ENCODE measurements at places on chromosomes 4 and X. TPM values are rescaled to one million over a fixed set of nuclear protein-coding genes. Genes with fewer than 3 reads are reported as not detected.

DNA sequence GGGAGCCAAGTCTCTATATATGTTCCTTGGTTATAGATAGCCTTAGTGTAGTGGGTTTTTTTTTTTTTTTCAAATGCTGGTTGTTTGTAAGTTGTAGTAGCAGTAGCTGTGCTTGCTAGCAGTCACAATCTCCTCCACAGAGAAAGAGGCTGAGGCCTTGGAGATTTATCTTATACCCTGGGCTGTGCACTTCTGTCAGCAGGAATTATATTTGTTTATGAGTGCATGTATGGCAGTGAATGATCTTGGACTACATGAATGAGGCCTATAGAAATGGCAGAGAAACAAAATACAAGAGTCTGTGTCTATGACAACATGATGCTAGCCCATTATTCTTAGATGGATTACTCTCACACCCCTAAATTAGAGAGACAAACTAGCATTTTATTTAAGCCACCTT lies 1674.2 kb upstream of the ADGRL3 start:
- H3K36me3 ChIP-seq: no peaks in the 10 kb centered on the region
- DNase-seq: no peak
- no peak overlapping the region for H3K27ac ChIP-seq
- H3K27me3 ChIP-seq: no peaks in the 10 kb centered on the region

The MAP3K15 gene
- total RNA-seq: not detected

GRCh38 chr4:93775551-93775950 lies 53.0 kb upstream of the ATOH1 start:
- H3K27ac ChIP-seq: no peak overlapping the region
- DNase-seq: no peak
- H3K4me3 ChIP-seq: no peak overlapping the region
- H3K4me1 ChIP-seq: no peaks in the 10 kb centered on the region
- no peaks in the 10 kb centered on the region for H3K36me3 ChIP-seq

The PNMA6F gene
- total RNA-seq: not detected

The STS gene
- total RNA-seq: 15.6 TPM

DNA sequence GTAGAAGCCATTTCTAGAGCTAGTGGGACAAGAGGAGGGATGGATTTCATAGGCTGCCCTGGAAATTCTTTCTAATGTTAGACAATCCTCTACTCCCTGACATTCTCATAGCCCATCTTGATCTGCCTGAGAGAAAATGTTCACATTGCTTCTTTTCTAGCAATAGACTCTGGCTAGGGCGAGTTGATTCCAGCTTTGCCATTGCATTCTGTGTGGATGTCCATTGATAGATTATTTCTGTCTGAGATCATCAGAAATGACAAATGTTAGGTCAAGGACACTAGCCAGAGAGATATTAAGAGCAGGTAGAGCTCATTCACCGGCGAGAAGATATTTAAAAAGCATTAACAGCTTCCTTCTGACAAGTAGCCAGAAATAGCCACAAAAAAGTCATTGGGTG lies 184.7 kb downstream of the LDB2 start:
- H3K27ac ChIP-seq: no peak overlapping the region
- no peak for DNase-seq
- no peaks in the 10 kb centered on the region for H3K27me3 ChIP-seq
- no peak overlapping the region for H3K4me3 ChIP-seq
- H3K4me1 ChIP-seq: no peaks in the 10 kb centered on the region

- H3K36me3 ChIP-seq: no peaks in the 10 kb centered on the region
- peak; percentile 85 for DNase-seq
- no peaks in the 10 kb centered on the region for H3K27me3 ChIP-seq
- peaks cover 70% of the 10 kb centered on the region for H3K4me1 ChIP-seq
- peak overlapping the region; percentile 66 for H3K4me3 ChIP-seq
Measured at GRCh38 chr4:793941-794621, 31.8 kb downstream of the CPLX1 start.

The PHOX2B gene
- total RNA-seq: not detected

- no peak for DNase-seq
- H3K27ac ChIP-seq: no peak overlapping the region
- no peaks in the 10 kb centered on the region for H3K27me3 ChIP-seq
- no peak overlapping the region for H3K4me3 ChIP-seq
- no peaks in the 10 kb centered on the region for H3K4me1 ChIP-seq
- no peaks in the 10 kb centered on the region for H3K36me3 ChIP-seq
Measured at GRCh38 chrX:47808904-47809788, 27.6 kb upstream of the ZNF81 start.

- no peaks in the 10 kb centered on the region for H3K4me1 ChIP-seq
- no peak overlapping the region for H3K4me3 ChIP-seq
- no peak for DNase-seq
- no peaks in the 10 kb centered on the region for H3K36me3 ChIP-seq
- no peak overlapping the region for H3K27ac ChIP-seq
Measured at GRCh38 chrX:153771415-153772315, 7.6 kb downstream of the PLXNB3 start.

DNA sequence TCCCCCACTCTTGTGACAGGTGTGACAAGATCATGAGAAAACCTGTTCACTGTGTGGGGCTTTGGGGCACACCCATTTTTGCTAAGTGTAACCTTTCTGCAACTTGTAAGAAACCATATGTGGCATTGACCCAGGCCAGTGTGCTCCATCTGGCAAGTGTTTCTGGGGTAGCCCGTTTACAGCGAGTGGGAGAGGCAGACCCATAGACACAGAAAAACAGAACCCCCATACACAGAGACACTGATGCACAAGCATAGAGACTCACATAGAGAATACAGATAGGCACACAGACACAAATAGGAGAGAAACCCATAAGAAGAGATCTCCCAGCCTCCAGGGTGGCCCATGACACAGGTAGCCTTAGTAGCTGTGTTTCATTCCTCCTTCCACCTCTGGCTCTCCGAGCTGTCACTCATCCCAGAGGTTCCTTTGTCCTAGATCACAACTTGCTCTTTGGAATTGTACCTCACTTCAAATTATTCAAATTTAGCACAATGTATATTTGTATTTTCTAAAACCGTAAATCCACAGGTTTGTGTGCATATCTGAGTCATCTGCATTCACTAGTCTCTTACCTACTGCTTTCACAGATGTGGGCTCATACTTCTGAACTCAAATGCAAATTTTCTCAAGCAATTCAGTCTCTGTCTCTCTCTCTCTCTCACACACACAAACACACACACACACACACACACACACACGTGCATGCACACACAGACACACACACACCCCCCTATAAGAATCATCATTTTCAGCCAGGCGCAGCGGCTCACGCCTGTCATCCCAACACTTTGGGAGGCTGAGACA lies 114.4 kb downstream of the SH3KBP1 start:
- H3K27me3 ChIP-seq: no peaks in the 10 kb centered on the region
- peaks cover 79% of the 10 kb centered on the region for H3K4me1 ChIP-seq
- peak; percentile 68 for DNase-seq
- peak overlapping the region; percentile 82 for H3K27ac ChIP-seq
- H3K36me3 ChIP-seq: no peaks in the 10 kb centered on the region
- H3K4me3 ChIP-seq: peak overlapping the region; percentile 32

GRCh38 chrX:121802881-121803412 lies 755.5 kb downstream of the GLUD2 start:
- H3K27ac ChIP-seq: no peak overlapping the region
- no peak for DNase-seq
- H3K4me3 ChIP-seq: no peak overlapping the region
- no peaks in the 10 kb centered on the region for H3K36me3 ChIP-seq
- no peaks in the 10 kb centered on the region for H3K27me3 ChIP-seq

The ADRA2C gene
- not detected for total RNA-seq

DNA sequence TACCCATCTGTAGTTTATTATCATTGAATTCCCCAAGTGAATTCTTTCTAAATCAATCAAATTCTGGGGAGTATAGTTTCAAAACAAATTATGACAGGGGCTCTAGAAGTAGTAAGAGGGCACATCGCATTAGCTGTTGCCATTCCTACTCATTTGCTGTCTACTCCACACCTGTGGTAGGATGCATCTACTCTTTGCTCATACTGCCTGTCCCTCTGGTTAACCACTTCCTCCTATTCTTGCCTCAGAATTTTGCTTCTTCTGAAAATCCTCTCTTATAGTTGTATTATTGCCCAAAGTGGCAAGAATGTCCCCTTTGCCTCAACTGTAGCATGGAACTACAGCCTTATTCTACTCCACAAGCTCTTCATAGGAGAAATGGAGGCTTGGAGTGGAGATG lies 12.7 kb upstream of the DGKK start:
- no peak for DNase-seq
- no peaks in the 10 kb centered on the region for H3K27me3 ChIP-seq
- H3K27ac ChIP-seq: no peak overlapping the region
- H3K4me3 ChIP-seq: no peak overlapping the region
- H3K4me1 ChIP-seq: peaks cover 5% of the 10 kb centered on the region

Measured in Karpas-422 (cell line).